ENCODE measurements at places on chromosomes 5 and 9.
A peak's percentile ranks its signal among the peaks of the same experiment; 100 is the strongest.

DNA sequence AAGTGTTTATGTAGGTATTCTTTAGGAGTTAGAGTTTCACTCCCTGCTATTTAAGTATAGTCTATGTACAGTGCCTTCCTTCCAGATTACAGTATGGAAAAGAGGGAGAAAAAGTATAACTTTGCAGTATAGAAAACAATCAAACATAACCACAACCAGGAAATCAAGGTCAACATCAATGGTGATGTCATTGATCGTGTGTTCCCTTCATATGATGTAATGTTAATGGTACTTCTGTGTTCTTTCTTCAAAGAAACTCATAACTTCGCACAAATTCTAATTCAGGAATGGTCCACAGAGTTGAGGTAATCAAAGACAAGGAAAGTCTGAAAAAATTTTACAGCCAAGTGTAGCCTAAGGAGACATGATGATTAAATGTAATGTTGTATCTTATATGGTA lies 961.1 kb upstream of the EDIL3 start:
- DNase-seq, result no peak

GRCh38 chr9:77871483-77871882 lies 160.1 kb downstream of the GNAQ start:
- DNase-seq, result no peak

GRCh38 chr5:128334010-128334716 lies 203.9 kb downstream of the FBN2 start:
- DNase-seq, result no peak

- DNase-seq, result no peak
These were observed 145.0 kb upstream of the PCA3 start for GRCh38 chr9:76619197-76619596.

- no peak for DNase-seq
These were observed 79.5 kb upstream of the LHFPL2 start for GRCh38 chr5:78727786-78728761.

DNA sequence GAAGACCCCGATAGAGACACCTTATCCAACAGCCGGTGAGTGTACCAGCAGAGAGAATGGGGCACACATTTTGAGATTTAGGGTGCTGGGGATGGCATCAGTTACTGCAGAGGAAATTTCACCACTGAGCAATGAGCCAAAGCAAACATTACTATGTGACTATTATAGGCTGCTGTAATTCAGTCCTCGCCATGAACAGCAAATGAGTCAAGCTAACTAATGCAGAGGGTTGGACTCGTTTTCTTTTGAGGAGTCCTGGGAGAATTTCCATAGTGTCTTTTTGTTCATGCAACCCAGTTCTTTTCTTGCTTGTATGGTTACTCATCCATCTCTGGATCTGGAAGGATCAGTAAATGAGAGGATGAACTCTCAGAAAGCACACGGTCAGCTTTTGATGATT lies 323.8 kb downstream of the PSAT1 start:
- no peak for DNase-seq

DNA sequence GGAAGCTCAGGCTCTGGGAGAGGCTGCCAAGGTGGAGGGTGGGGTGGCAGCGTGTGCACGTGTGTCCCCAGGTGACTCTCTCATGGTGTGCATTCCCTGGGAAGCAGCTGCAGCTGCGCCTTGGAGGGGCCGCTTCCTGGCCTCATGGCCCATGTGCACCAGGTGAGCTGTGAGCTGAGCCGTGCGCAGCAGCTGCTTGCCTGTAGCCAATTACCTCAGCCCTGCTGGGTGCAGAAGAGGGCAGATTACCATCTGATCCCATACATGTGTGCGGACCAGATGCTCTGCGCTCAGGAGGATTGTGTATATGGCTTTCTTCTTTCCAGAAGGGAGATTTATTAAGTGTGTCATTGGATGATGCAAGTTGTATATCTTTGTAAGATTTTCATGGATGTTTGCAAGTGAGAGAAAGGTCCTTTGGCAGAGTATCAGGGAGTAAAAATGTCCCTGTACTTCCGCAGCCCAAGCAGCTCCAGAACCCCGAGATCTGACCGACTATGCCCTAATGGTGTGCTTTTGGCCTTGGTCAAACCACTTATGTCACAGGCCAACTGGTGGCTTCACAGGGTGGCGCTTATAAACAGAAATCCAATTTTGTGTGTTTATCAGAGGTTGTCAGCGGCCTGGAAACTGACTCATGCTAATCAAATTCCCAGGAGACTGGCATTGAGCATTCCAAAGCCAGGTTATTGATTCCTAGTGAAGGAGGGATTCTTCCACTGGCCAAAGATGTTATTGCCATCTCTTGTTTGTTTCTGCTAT lies 229.3 kb downstream of the GOLPH3 start:
- DNase-seq, result no peak

DNA sequence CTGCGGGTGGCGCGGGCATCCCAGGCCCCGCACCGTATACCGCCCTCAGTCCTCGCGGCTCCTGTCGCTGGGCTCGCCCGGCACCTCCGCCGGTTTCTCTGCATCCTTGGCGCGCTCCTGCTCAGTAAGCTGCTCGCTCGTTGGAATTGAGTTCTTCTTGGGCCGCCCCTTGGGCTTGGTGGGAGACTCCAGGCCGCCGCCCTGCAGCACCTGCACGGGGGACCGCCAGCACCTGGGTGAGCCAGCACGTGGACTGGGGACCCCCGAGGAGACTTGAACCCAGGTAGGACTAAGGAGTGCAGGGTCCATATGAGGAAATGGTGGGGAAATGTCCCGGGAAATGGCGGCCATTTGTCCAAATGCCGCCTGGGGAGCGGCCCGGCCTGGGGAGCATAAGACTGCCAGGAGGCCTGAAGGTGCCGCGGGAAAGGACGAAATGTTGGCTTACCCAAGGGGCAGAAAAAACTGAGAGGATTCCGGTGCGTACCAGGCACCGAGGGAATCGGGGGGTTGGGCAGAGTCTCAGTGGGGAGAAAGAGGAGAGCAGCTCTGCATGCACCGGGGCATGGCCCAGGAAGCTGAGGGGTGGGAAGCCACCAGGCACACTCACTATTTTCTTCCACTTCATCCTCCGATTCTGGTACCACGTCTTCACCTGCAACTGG lies 2.9 kb downstream of the BARX1 start:
- DNase-seq, result no peak

GRCh38 chr9:104849023-104849422 lies 78.9 kb downstream of the ABCA1 start:
- no peak for DNase-seq

DNA sequence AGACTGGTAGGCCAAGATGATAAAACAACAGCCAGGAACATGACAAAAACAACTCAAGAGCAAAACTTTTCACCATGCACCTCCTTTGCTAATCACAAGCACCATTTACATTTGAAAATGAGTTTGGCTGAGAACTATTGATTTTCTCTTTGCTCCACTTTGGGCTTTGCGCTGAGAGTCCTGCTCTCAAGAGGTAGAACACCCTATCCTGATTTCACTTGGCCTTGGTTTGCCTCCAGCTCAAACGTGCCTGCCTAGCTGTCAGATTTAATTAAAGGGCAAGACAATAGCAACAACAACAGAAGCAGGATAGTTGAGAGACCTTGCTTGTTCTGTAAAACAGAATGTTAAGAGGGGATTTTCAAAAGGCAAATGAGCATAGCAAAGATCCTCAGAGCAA lies 128.2 kb upstream of the ASTN2 start:
- no peak for DNase-seq

- DNase-seq, result no peak
These were observed 518.3 kb downstream of the PRR16 start for GRCh38 chr5:120982351-120982750.

- peak; percentile 86 for DNase-seq
These were observed 6.3 kb downstream of the PDE6A start for GRCh38 chr5:149938279-149938678.

DNA sequence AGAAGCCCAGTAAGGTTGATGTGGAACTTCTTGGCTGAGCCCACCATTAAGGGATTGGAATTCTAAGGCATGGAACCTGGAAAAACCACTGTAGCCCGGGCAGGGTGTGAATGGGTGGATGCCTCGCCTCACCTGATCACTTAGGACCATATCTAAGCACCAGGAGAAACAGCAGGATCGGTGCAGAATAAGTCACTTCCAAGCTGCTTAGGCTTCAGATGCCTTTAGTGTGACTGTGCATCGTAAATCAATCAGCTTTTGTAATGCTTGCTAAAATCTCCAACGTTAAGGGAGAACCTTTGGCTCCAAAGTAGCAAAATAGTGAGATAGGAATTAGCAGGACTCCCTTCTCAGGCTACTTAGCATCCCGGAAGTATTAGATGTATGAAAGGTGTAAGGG lies 103.9 kb upstream of the MEGF10 start:
- DNase-seq, result no peak

DNA sequence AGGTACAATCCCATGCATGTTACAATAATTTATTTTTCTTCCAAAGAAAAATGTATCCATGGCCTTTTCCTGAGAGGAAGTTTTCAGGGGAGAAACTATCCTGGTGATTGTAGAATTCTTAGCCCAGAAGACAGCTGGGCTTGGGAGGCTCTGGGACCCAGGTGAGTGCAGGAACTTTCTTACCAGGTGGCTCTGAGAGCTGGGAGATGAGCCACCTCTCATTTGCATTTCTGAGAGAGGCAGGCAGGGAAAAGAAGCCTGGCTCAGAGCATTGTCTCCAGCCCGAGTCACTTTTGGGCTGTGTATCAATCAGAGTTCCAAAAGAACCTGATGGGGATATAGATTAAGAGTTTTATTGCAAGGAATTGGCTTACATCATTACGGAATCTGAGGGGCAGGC lies 52.7 kb downstream of the ALG2 start:
- no peak for DNase-seq

- DNase-seq, result no peak
These were observed 2.0 kb downstream of the RGMB start for GRCh38 chr5:98775246-98776065.

DNA sequence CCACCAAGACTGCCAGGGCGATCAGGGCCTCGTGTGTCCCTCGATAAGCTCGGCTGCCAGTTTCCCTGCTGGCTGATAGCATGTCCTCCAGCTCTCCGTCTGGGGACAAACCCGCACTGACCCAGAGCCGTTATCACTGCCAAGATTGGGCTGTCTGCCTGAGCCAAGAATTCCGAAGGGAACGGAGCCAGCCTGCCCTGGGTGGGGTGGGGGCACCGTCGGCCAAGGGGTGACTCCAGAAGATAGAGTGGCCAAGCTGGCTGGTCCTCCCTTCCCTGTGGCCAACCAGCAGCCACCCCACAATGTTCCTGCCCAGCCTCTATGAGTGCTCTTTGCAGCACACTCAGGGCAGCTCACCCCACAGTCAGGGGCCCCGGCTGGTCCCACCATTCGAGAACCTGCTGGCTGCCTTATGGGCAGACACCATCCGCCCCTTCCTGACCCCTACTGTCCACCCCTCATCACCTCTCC lies 29.4 kb downstream of the HRH2 start:
- DNase-seq, result no peak

DNA sequence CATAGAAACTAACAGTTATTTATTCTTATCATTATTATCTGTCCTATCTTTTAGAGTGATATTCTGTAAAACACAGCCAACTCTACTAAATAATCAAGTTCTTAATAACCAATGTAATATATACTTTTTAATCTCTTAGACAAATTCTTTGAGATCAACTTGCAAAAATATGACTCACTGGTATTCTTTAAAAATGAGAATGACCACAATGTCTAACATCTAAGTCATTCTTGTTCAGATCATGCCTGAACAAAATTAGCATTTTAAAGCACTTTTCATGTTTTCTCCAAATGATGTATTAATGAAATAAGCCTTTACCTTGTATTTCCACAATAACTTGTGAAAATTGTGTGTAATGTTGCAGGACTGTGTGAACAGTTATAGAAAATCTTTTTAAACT lies 356.9 kb upstream of the RGMB start:
- DNase-seq, result no peak

DNA sequence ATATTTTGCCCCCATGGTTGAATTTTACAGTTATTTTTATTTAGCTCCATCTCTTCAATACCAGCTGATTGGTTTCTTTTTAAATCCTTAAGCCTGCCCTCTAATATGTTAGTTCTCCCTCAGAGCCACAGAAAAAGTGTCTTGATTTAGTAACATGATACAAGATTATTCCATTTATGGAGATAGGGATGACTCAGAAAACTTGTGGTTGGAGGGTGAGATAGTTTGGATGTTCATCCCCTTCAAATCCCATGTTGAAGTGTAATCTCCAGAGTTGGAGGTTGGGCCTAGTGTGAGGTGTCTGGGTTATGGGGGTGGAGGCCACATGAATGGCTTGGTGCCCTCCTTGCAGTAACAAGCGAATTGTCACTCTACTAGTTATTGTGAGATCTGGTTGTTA lies 115.7 kb downstream of the FBXO38 start:
- DNase-seq, result no peak

DNA sequence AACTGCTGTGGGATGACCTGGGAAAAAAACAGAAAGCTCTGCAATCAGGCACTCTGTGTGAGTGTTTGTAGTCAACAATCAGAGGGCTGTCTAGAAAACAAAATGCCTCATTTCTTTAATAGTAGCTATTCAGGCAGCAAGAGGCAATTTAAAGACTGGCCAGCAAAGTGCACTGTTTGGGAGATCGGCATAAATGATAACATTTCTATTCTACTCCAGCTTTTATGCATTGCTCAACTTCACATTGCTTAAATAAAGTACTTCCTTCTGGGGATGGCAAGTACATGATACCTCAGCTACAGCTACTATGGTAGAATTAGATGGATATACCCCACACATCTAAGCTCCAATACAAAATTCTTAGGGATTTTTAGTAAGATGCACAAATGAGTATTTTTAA lies 193.1 kb downstream of the DCP2 start:
- no peak for DNase-seq

GRCh38 chr9:97781902-97782301 lies 71.1 kb upstream of the FOXE1 start:
- no peak for DNase-seq

DNA sequence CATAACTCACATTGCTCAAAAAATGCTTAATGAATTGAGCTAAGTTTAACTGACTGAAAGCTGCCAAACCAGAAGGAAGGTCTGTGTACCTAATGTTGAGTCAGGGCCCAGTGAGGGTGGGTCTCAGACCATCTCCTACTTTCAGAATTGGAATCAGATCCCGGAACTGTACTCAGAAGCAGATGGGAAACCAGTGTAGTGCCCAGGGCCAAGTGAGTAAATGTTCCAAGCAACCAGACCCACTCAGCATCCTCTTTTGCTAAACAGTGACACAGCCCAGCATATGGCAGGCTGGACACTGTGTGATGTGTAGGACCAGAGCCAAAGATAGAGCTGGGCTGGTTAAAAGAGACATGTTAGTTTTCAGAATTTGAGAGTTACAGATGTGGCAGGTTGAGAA lies 94.1 kb downstream of the PLCXD3 start:
- no peak for DNase-seq

DNA sequence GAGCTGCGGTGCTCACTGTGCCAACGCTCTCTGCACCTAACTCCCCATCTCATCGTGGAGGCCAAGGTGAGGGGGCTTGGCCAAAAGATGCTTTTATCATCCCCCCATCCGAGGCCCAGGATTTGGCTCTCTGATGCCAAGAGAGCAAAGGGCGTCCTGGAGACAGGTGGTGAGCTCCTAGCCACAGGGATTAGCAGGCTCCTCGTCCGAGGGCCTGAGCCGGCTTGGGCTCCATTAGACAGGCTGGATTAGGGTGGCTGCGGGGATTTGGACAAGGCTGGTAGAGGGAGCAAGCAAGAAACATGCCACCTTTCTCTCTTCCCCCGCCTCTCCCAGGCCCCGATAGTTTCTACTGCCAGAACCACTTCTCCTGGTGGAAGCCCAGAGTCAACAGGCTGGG lies 1.0 kb upstream of the GRM6 start:
- no peak for DNase-seq

- DNase-seq, result no peak
These were observed 192.6 kb upstream of the MSX2 start for GRCh38 chr5:174531782-174532191.

Measured in colonic mucosa (tissue), 4 donors.